ENCODE measurements at places on chromosomes 2 and 18. TPM values are rescaled to one million over a fixed set of nuclear protein-coding genes. Genes with fewer than 3 reads are reported as not detected.
A peak's percentile ranks its signal among the peaks of the same experiment; 100 is the strongest.

The C2orf15 gene
- total RNA-seq, result 2.3 TPM

The DRC1 gene
- total RNA-seq, result not detected

The DLX2 gene
- total RNA-seq, result not detected

The CMPK2 gene
- total RNA-seq, result 102 TPM

The FTCDNL1 gene
- total RNA-seq, result 2.0 TPM

The GLI2 gene
- 1.9 TPM for total RNA-seq

- no peak overlapping the region for H3K27ac ChIP-seq
- no peak overlapping the region for H3K4me3 ChIP-seq
- peaks cover 9% of the 10 kb centered on the region for H3K4me1 ChIP-seq
- no peaks in the 10 kb centered on the region for H3K36me3 ChIP-seq
- H3K27me3 ChIP-seq, result peaks cover 2% of the 10 kb centered on the region
Measured at GRCh38 chr2:172640389-172640788, 84.5 kb downstream of the PDK1 start.

DNA sequence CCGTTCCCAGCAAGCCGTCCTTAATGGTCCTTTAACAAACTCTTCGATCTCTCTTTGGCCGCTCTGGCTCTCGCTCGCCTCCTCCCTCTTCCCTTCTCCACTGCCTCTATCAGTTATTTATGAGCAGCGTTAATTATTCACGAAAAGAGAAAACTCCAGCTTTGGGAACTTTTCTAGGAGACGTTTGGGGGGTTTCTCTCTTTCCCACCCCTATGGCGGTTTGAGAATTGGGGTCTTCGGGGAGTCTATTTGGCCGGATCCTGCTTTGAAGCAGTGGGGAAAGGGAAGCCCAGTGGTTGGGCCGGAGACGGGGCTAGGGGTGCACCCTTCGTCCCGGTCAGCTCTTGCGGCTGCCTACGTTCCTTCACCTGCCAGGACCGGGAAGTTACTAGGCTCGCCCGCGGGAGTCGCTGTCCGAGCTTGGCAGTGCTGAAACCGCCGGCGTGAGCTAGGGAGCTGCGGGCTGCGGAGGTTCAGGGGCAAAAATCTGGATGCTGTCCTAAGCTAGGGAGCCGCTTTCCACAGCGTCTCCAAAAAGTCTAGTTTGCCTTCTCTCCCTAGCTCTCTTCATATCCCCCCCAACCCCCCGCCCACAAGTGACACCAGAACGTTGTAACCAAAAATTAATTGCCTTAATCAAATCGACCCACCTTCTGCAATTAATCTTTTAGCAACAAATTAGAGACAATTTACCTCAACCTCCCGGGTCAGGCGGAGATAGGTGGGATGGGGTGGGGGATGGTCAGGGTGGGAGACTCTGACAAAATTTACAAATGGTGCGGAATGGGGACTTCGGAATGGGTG lies 8.9 kb upstream of the SKOR2 start:
- no peak overlapping the region for H3K27ac ChIP-seq
- peaks cover 1% of the 10 kb centered on the region for H3K4me1 ChIP-seq
- H3K4me3 ChIP-seq, result no peak overlapping the region
- DNase-seq, result peak; percentile 68

- no peak overlapping the region for H3K4me3 ChIP-seq
- no peaks in the 10 kb centered on the region for H3K4me1 ChIP-seq
- DNase-seq, result no peak
- H3K27me3 ChIP-seq, result peaks cover 4% of the 10 kb centered on the region
Measured at GRCh38 chr18:24582771-24583170, 122.3 kb downstream of the HRH4 start.

DNA sequence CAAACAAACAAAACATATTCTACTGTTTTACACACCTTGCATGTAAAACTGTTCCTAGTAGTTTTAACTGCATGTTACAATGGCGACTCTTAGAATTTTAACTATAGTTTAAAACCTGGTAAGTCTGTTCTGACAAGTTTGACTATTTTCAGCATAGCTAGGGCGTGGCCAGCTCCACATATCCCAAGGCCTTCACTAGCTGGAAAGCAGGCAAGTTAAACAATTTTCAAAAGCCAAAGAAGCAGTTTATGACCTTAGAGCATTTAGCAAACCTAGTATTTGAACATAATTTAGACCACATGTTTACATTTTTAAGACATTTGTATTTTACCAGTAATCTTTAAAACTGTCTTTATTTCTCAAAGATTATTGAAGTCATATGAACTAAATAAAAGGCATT lies 402.8 kb upstream of the SYT4 start:
- H3K27ac ChIP-seq, result no peak overlapping the region
- H3K27me3 ChIP-seq, result no peaks in the 10 kb centered on the region
- H3K4me3 ChIP-seq, result no peak overlapping the region
- no peak for DNase-seq

GRCh38 chr2:215751200-215751910 lies 262.0 kb downstream of the MREG start:
- H3K4me3 ChIP-seq, result no peak overlapping the region
- no peaks in the 10 kb centered on the region for H3K36me3 ChIP-seq
- DNase-seq, result no peak

DNA sequence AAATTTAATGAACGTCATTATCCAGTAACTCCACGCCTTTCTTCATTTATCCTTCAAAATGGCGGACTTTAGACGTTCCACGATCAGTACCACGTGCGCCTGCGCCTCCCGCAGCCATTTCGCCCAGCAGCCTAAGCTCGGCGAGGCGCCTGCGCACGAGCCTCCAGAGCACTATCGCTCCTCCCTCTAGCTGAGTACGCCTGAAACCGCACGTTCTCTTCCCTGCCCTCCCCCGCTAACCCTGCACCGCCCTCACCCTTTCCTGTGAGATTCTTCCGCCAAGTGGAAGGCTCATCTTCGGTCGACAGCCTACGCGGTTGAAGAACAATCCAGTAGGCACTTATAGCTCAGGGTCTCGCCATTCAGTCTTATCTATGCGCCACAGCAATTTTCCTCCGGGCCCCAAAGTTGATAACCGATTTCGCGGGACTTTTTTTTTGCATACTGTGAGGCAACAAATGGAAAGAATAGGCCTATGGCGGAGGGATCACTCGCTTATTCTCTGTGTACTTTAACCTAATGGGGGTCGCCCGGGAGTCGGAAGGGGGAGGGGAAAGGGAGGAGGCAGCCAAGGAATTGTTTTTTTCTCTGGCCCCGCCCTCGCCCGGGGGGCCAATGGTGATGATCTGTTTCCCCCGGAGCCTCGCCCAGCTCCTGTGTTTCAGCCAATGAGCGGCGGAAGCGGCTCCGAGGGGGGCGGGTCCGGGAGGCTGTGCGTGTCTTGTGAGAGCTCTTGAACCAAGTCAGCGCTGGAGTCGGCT lies at the start of gene KDM3A:
Gene KDM3A (plus strand): TSS at position 741 of the 761 bp plus-strand sequence. CDS start 677 bp downstream, outside the sequence.
- peaks cover 36% of the 10 kb centered on the region for H3K4me1 ChIP-seq
- no peaks in the 10 kb centered on the region for H3K27me3 ChIP-seq
- peaks cover 43% of the 10 kb centered on the region for H3K36me3 ChIP-seq

GRCh38 chr2:9950521-9951271 lies 797 bp upstream of the GRHL1 start:
- H3K4me3 ChIP-seq, result peak overlapping the region; percentile 84
- no peak for DNase-seq
- H3K27ac ChIP-seq, result no peak overlapping the region
- peaks cover 3% of the 10 kb centered on the region for H3K4me1 ChIP-seq

- peaks cover 28% of the 10 kb centered on the region for H3K4me1 ChIP-seq
- peaks cover 12% of the 10 kb centered on the region for H3K36me3 ChIP-seq
- no peak for DNase-seq
- H3K27me3 ChIP-seq, result no peaks in the 10 kb centered on the region
- H3K4me3 ChIP-seq, result peak overlapping the region; percentile 88
- peak overlapping the region; percentile 85 for H3K27ac ChIP-seq
Measured at GRCh38 chr18:710418-711300, 1.8 kb downstream of the ENOSF1 start.

DNA sequence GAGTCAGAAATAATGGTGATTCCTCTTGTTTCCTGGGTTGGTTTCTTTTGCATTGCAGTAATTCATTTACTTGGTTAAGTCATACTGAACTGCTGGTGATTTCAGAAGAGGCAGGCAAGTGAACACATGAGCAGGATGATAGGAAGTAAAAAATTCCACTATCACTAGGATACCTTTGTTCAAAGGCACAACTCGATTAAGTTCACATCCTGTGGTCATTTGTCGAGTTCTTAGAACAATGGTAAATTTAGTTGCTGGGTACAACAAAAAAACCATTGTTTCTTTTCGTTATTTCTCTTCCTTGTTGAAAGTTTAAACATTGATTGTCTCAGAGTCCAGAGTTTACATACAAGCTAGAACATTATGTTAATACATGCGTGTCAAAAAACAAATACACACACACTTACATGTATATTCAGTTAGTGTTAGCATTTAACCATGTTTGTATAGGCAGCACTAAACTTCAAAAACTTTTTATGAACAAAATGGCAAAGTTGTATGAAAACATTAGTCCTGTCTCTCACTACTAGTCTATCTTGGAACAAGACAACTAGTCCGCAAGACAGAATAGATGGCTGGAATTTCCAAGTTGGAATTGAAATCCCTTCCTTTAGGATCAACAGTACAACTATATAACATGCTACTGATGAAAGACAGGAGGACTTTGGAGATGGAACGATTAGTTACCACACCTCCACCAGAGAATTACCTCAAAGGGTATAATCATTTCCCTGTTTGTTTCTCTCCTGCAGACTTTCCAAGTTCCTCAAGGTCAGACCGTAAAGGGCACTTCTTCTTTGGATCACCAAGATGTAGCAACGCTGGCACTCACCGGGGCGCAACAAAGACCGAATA lies 26.2 kb downstream of the STK39 start:
- peaks cover 18% of the 10 kb centered on the region for H3K4me1 ChIP-seq
- no peaks in the 10 kb centered on the region for H3K27me3 ChIP-seq
- H3K4me3 ChIP-seq, result no peak overlapping the region
- no peak for DNase-seq

GRCh38 chr2:156779416-156780120 lies 343.4 kb downstream of the GPD2 start:
- H3K36me3 ChIP-seq, result no peaks in the 10 kb centered on the region
- no peak overlapping the region for H3K4me3 ChIP-seq

DNA sequence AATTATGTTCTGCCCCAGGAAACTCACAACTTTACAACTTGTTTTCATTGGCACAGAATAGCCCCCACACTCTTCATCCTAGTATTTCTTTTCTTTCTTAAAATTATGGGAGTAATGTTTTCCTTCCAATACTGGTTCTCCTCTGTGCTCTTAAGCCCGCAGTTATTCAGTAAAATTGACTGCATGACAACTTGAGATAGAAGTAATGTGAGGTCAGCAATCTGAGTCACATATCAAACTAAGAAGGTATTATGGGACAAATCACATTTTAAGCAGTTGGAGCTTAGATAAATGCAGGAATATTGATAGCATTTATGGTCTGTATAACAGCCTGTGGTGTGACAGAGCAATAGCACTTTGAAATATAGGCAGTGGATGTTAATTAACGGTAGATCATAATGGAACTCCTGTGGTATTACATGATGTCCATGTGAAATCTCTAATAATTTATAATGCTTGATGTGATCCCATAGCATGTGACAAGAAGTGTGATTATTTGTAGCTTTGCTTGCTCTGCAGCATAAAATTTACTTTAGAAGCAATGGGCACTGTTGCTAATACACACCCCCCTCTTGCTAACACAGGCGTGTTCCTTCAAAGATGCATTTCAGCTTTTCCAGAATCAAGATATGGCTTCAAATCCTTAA lies 351.4 kb upstream of the CDH20 start:
- DNase-seq, result no peak
- H3K27ac ChIP-seq, result no peak overlapping the region
- no peaks in the 10 kb centered on the region for H3K27me3 ChIP-seq
- H3K4me1 ChIP-seq, result no peaks in the 10 kb centered on the region
- no peaks in the 10 kb centered on the region for H3K36me3 ChIP-seq
- no peak overlapping the region for H3K4me3 ChIP-seq

GRCh38 chr18:39806525-39806924 lies 2148.5 kb upstream of the PIK3C3 start:
- H3K27me3 ChIP-seq, result no peaks in the 10 kb centered on the region
- H3K36me3 ChIP-seq, result no peaks in the 10 kb centered on the region
- DNase-seq, result no peak
- no peak overlapping the region for H3K27ac ChIP-seq

DNA sequence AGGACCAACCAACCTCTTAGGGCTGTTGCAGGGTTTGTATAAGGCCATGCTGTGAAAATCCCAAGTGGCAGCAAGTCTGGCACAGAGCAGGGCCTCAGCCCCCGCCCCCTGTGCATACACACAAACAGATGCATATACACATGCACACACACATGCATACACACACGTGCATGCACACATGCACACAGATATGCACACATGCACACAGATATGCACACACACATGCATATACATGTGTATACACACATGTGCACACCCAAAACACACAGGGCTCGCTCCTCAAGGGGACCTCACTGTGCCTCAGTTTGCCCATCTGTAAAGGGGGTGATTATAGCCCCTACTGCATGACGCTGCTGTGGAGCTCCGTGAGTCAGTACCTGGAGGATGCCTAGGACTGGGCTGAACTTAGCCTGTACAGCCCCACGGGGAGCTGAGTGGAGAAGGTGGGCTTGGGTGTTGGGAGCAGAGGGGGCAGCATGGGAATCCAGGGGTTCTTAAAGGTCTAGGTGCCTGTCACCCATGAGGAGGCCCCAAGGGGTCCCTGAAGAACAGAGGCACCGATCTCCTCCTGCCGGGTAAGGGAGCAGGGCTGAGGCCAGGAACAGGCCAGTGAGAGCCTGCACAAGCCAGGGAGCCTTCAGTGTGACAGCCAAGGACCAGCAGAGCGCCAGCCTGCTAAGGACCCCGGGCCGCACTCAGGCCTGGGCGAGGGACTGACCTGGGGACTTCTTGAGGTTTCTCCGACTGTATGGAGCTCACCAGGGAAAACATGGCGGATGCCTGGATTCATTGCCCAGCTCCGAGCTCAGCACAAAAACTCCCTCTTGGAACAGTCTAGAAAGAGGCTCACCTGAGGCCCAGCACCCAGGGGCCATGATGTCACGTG lies 24.0 kb upstream of the ALPI start:
- no peak overlapping the region for H3K4me3 ChIP-seq
- no peaks in the 10 kb centered on the region for H3K36me3 ChIP-seq
- no peaks in the 10 kb centered on the region for H3K4me1 ChIP-seq
- DNase-seq, result no peak
- H3K27ac ChIP-seq, result no peak overlapping the region

DNA sequence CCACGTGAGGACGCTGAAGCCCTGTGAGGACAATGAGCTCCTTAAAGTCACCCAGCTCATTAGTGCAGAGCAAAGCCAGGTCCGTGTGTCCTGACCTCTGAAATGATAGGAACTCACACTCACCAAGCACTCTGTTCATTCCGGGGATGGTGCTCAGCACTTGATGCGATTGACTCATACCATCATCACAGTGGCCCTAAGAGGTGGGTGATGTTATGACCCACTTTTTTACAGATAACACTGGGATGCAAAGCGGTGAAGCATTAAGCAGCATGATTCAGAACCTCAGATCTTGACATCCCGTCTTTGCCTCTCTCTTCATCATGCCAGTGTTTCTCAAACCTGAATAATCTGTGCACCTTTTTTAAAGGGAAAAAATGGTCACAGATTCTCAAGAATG lies 234.8 kb downstream of the ALPK2 start:
- no peak overlapping the region for H3K27ac ChIP-seq
- H3K4me1 ChIP-seq, result peaks cover 8% of the 10 kb centered on the region
- DNase-seq, result no peak

All from activated naive CD8-positive, alpha-beta T cell treated with anti-CD3 and anti-CD28 coated beads, Interleukin-2, amount 10 ng/mL, durations not matched to agents 7 days and 5 days (primary cell).